ENCODE measurements at places on chromosomes 12 and 14. TPM values are rescaled to one million over a fixed set of nuclear protein-coding genes. Genes with fewer than 3 reads are reported as not detected.

CACNA2D4 gene
- 2.9 TPM for polyA plus RNA-seq

- DNase-seq: no peak
Measured at GRCh38 chr12:67601126-67601525, 47.4 kb upstream of the DYRK2 start.

- DNase-seq: peak; percentile 54
Measured at GRCh38 chr12:56358836-56359532, 923 bp downstream of the STAT2 start.

RTL1 gene
- not detected for polyA plus RNA-seq

DNA sequence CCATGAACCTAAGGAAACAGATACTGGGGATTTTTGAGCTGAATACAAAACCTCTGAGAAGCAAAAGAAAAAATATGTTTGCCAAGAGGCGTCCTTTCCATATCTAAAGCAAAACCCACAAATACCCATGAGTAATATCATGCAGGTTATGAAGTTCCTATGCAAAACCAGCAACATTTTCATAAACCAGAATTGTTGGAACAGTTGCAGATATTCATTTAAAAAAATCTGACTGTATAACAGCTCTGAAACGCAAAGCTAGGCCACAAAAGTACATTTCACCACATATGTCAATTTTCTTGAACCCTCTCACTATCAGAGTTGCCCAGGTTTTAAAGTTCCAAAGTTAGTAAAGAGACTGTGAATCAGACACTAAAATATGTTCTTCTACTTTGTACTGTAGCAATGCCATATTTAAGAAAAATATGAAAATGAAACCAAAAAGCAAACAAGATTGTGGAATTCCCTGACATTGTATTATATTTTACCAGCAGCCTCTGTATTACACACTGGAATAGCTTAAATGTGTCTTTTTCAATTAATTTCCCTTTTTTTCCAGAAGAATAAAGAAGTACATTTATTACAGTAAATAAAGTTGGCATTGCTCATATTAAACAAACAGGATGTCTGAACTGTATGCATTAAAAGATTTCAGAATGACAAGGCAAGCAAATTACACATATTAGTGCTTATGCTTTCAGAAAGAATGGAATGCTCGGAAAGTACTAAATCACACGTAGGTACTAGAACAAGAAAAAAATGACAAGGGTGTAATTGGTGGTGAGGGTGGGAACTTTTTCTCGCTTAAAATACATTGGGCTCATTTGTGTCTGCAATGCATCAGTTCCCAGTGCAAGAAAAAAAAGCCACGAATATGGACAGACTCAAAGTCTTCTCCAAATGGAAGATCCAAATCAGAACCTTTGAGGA, 33.6 kb upstream of the HIF1A start:
- DNase-seq: peak; percentile 52

DNA sequence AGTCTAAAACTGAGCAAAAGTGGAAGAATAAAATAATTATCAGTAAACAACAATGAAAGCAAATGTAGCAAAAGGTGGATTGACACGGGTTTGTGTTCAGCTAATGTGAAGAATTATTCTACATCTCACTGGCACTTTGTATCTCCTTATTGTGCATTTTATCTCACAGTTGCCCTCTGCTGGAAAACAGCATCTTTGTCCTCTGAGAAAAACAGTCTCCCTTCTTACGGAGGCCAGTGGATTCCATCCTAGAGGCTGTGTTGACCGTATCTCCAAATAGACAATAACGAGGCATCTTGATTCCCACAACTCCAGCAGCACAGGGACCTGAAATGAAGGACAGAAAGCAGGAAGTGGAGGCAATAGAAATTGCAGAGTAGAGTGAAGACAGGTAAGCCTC, 51.3 kb upstream of the PLBD1 start:
- peak; percentile 54 for DNase-seq

DNA sequence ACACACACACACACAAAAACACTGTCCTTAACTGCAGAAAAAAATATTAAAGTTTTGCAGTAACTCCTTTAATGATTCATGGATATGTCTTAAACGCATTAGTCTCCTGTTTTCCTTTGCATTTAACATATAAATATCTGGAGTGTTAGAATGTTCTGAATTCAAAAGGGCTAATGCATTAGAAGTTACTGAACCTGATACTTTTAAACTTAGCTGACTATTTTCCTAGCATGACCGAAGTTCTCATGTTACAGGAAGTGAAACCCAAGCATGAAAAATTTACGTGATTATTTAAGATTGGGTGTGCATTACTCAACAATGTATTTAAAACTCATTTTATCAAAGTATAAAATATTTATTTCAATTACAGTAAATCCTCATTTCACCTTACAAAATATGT, 791.2 kb downstream of the FLRT2 start:
- peak; percentile 23 for DNase-seq

- peak; percentile 87 for DNase-seq
Measured at GRCh38 chr12:26870491-26871419, 37.8 kb upstream of the ITPR2 start.

DNA sequence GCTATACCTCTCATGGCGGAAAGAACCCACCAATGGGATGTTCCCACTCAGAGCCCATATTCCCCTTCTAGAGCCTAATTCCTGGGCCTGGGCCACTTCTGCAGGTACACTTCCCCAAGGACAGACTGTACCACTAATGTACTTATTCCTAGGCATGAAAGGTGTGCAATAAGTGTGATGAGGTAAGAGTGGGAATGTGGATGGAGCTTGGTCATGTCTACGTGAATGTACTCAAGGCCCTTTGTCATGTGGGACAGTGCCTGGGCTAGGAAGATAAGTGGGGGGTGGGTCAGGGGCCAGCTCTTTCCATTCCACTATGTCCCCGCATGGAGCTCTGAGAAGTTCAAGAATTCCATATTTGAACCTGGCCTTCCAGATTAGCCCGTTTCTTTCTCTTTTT, 63.4 kb upstream of the FUT8 start:
- no peak for DNase-seq

DNA sequence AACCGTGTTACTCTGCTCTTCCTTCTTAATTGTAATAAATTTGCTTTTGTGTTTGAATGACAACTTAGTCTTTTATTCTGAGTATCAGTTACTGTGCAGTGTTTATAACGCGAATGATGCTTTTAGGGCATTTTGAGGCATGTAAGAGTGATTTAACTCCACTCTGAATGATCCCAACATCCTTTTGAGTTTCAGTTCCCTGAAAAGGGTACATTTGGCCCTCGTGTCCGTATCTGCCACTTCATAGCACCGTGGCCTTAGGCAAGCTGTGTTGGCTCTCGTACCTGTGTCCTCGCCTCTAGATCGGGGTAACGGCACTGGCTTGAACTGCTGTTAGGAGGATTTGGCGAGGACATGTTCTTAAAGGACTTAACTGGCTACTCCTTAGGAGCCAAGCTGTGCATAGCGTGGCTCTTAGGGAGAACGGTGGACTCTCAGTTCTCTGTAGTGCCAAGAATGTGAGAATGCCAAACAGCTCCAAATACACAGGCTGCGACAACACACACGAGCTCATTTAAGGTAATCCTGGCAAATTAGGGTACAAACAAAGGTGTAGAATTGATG, 92.0 kb downstream of the PPP2R5C start:
- DNase-seq: no peak

GRCh38 chr12:24039113-24039525, 89.6 kb upstream of the SOX5 start:
- DNase-seq: peak; percentile 26

MMP17 gene
- polyA plus RNA-seq: 5.6 TPM

BTBD6 gene
- 54.1 TPM for polyA plus RNA-seq

DNA sequence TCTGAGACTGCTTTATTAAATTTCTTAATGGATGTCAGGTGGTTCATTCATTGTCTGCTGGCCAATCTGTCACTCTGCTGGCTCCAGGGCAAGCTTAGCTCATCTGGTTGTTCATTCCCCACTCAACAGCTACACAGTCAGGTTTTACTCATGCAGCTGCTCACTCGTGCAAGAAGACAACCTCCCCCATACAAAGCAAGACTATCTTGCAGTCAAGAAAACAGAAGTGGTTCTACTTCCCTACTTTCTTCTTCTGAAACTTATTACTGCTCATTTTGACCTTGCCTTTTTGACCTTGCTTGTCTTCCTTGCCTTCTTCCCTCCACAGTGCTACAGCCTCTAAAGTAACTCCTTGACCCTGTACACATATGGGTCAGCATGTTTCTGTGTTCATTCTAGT, 277.9 kb downstream of the SSPN start:
- no peak for DNase-seq

- DNase-seq: no peak
Measured at GRCh38 chr14:71399057-71399487, 491.8 kb downstream of the PCNX1 start.

TRPV4 gene
- 1.9 TPM for polyA plus RNA-seq

DACT1 gene
- 1.7 TPM for polyA plus RNA-seq

DNA sequence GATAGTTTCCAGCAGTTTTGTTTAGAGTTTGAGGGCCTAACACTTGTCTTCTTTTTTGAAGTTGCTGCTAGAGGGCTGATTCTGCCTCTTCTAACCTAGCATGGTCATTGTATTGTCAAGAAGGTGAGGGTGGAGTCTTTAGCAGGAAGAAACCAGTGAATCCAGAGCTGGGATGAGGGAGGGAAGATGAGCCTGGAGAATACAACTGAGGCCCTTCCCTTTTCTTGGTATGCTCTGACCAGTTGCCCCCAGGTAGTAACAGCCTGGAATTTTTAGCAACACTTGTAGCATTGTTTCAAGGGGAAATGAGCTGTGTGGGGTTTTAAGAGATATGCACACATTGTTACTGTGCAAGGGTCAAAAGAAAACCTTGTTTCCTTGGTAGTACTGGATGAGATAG, 9.0 kb downstream of the FLVCR2 start:
- DNase-seq: no peak

ATP23 gene
- 6.1 TPM for polyA plus RNA-seq

GRCh38 chr12:5438671-5439200, 6.8 kb downstream of the NTF3 start:
- no peak for DNase-seq

DNA sequence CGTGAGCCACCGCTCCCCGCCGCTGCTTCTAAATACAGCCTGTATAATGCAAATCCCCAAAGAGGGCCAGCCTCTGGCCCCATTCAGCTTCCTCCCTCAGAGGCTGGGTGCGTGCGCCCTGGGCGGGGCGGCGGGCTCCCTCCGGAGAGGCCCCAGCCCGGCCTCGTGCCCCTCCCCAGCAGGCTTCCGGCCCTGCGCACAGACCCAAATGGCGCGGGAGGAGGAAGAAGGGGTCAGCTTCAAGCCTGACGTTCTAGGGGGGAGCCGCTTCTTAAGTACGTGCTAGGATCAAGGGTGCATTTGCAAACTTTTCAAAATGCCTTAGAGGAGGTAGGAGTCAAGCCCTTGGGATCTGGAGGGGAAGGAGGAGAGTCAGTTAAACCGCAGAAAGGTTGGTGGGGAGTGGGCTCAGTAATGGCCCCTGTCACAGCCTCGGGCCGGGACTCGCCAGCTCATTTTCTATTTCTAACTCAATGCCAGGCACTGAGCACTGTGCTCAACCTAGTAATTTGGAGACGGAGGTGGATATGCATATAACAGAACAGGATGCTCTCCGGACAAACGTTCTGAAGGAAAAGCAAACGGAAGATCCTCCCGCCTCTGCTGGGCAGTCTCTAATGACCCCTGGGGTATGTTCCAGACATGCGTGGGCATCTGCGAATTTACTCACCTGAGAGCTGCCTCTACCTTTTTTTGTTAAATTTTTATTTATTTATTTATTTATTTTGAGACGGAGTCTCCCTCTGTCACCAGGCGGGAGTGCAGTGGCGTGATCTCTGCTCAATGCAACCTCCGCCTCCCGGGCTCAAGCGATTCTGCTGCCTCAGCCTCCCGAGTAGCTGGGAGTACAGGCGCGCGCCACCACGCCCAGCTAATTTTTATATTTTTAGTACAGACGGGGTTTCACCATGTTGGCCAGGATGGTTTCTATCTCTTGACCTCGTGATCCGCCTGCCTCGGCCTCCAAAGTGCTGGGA, 32.3 kb downstream of the NINJ2 start:
- DNase-seq: peak; percentile 79

DNA sequence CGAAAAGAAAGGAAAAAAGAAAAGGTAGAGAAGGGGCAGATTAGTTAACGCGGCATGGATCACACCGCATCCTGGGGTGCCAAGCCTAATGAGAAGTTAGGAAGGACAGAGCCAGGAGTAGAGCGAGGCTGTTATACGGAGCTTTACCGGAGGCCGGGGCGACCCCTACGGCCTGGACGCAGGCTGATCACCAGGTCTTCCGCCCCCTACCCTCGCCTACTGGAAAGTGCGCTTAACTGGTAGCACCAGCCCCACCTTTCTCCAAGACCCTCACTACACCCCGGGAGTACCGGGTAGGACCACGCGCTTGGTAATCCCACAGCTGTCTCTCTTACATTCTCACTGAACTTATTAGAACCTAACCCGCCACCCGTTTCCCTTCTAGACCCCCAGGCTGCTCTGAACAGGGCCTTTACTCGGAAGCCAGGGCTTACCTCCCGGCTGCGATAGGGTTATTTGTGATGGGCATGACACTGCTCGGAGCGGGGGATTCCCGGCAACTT, 33.8 kb downstream of the WBP11 start:
- peak; percentile 68 for DNase-seq

DNA sequence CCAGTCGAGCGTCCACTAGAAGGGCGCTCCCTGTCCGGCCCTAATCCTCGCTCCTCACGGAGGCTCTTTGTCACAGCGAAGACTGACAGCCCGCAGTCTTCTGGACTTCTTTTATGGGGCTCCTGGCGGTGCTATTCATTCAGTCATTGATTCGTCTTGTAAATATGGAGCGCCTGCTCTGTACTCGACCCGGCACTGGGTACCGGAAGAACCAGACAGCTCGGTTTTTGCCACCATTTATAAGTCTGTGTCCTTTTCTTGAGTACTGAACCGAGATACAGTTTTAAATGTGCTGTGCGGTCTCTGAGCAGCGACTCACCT, 570 bp downstream of the DMAC2L start:
- no peak for DNase-seq

- no peak for DNase-seq
Measured at GRCh38 chr12:15220451-15220850, 766 bp downstream of the RERG start.

SYCP3 gene
- 0.05 TPM for polyA plus RNA-seq

GRCh38 chr14:22463763-22464173, 125.3 kb downstream of the DAD1 start:
- no peak for DNase-seq

COL2A1 gene
- not detected for polyA plus RNA-seq
